Activated CD4-positive, alpha-beta memory T cell treated with anti-CD3 and anti-CD28 coated beads for 36 hours (primary cell): ENCODE measurements at places on chromosomes 3 and 15. TPM values are rescaled to one million over a fixed set of nuclear protein-coding genes. Genes with fewer than 3 reads are reported as not detected.

Gene CIDEC
- not detected for total RNA-seq

Gene THRB
- total RNA-seq = not detected

- no peak overlapping the region for H3K4me3 ChIP-seq
- H3K27ac ChIP-seq = peak overlapping the region; percentile 54
- H3K27me3 ChIP-seq = no peaks in the 10 kb centered on the region
- DNase-seq = no peak
- peaks cover 23% of the 10 kb centered on the region for H3K4me1 ChIP-seq
Measured at GRCh38 chr3:102162251-102162650, 272.6 kb upstream of the ZPLD1 start.

DNA sequence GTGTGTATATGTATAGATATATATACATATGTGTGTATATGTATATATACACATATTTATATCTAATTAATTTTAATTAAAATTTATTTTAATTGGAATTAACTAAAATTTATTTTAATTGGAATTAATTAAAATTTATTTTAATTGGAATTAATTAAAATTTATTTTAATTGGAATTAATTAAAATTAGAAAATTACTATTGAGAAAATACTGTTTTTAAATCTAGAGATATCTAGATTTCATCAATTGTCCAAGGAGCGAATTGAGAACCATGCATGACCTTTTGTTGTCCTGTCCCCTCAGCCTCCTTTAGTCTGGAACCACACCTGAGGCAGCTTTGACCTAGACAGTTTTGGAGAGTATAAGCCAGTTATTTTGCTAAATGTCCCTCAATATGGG lies 1.8 kb downstream of the MOBP start:
- peaks cover 16% of the 10 kb centered on the region for H3K27me3 ChIP-seq
- no peaks in the 10 kb centered on the region for H3K4me1 ChIP-seq
- DNase-seq = no peak
- no peak overlapping the region for H3K4me3 ChIP-seq
- H3K36me3 ChIP-seq = no peaks in the 10 kb centered on the region

Gene RYR3
- total RNA-seq = not detected

Gene SERINC4
- 0.15 TPM for total RNA-seq

- DNase-seq = no peak
- no peak overlapping the region for H3K4me3 ChIP-seq
- no peaks in the 10 kb centered on the region for H3K36me3 ChIP-seq
- H3K27me3 ChIP-seq = no peaks in the 10 kb centered on the region
- H3K27ac ChIP-seq = no peak overlapping the region
- H3K4me1 ChIP-seq = no peaks in the 10 kb centered on the region
Measured at GRCh38 chr3:54661151-54661550, 266.7 kb downstream of the LRTM1 start.

Gene B3GNT5
- 12.9 TPM for total RNA-seq

GRCh38 chr3:71784914-71785531 lies at the start of gene PROK2:
TSS of gene PROK2 (minus strand) at chr3:71785148. CDS start at chr3:71785052, 96 bp downstream.
- peak; percentile 59 for DNase-seq
- H3K27ac ChIP-seq = no peak within 1 kb of the TSS
- peak within 1 kb of the TSS; percentile 61 for H3K4me3 ChIP-seq
- H3K4me1 ChIP-seq = peaks cover 17% of the 10 kb centered on the region
- no peaks in the 10 kb centered on the region for H3K36me3 ChIP-seq

GRCh38 chr15:93932164-93932776 lies 299.1 kb upstream of the MCTP2 start:
- H3K27me3 ChIP-seq = no peaks in the 10 kb centered on the region
- no peak overlapping the region for H3K27ac ChIP-seq
- no peak for DNase-seq

GRCh38 chr3:24137334-24137733 lies 192.2 kb downstream of the NR1D2 start:
- H3K27ac ChIP-seq = no peak overlapping the region
- no peaks in the 10 kb centered on the region for H3K27me3 ChIP-seq
- DNase-seq = no peak
- H3K36me3 ChIP-seq = no peaks in the 10 kb centered on the region
- no peaks in the 10 kb centered on the region for H3K4me1 ChIP-seq

GRCh38 chr15:58487041-58487723 lies 55.4 kb downstream of the LIPC start:
- H3K36me3 ChIP-seq = no peaks in the 10 kb centered on the region
- no peak overlapping the region for H3K4me3 ChIP-seq
- H3K27ac ChIP-seq = no peak overlapping the region
- H3K27me3 ChIP-seq = no peaks in the 10 kb centered on the region
- no peak for DNase-seq

- H3K4me3 ChIP-seq = no peak overlapping the region
- H3K4me1 ChIP-seq = peaks cover 35% of the 10 kb centered on the region
- no peak overlapping the region for H3K27ac ChIP-seq
Measured at GRCh38 chr3:13403847-13404246, 16.3 kb downstream of the NUP210 start.
